ENCODE measurements at places on chromosomes 7 and 10.

DNA sequence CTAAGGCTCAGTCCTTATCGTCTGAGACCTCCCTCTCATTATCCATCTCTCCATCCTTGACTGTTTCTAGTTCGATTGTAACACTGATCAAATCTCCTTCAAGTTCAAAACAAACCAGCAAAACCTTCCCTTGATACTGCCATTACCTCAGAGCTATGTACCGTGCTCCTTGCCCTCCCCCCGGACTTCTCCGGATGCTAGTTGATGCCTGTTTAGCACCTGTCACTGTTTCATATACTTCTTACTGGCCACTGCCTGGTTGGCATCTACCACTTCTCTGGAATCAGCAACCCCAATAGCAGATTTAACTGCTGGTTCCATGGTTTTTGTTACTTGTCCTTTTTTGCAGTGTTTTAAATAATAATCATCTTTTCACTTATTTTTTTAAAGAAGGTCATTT is 64.1 kb downstream of the BMPR1A start:
- DNase-seq = no peak

GRCh38 chr7:37815671-37816371 is 32.6 kb upstream of the NME8 start:
- no peak for DNase-seq

DNA sequence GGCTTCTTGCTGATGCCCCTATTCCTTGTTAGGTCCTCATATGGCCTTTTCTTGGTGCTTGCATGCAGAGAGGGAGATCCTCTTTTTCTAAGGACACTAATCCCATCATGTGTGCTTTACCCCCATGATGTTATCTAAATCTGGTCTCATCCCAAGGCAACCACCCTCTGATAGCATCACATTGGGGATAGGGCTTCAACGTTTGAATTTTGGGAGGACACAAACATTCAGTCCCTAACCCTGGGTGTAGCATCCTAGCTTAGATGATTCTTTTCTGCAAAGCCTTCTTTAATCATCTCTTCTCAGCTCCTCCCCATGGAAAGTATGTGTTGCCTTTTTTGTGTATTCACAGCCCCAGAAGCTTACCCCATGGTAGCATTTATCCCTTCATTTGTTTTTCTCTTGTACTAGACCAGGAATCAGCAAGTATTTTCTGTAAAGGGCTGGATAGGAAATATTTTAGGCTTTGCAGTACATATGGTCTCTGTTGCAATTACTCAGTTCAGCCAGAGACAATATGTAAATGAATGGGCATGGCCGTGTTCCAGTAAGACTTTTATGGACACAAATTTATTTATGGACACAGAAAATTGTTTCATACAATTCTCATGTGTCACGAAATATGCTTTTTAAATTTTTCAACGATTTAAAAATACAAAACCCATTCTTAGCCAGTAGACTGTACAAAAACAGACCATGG is 101.5 kb upstream of the CSTF2T start:
- DNase-seq = no peak

DNA sequence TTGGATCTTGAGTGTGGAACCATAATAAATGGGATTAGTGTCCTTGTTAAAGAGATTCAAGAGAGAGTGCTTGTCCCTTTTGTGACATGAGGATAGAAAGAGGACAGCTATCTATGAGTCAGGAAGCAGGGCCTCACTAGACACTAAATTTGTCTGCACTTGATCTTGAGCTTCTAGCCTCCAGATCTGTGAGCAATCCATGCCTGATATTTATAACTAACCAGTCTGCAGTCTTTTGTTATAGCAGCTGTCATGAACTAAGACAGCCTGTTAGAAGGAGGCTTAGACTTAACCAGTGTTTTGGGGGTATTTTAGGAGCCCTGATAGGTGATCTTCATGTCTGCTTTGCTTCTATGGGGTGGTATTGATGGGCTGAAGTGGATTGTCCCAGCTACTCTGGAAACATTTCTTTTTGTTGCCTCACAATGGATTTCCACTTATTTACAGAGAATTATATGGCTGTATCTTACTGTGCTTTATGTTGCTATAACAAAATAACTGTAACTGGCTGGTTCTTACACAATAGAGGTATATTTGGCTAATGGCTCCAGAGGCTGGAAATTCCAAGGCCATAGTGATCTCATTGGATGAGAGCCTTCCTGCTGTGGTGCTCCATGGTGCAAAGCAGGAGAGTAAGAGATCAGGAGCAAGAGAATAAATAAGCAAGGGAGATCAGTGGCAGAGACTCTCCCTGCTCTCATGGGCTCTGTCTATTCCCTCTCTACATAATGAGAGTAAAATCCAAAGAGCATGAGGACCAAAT is 23.4 kb upstream of the AKR1C3 start:
- DNase-seq = no peak

- DNase-seq = no peak
These were observed 23.4 kb downstream of the MCMBP start for GRCh38 chr10:119849031-119849789.

DNA sequence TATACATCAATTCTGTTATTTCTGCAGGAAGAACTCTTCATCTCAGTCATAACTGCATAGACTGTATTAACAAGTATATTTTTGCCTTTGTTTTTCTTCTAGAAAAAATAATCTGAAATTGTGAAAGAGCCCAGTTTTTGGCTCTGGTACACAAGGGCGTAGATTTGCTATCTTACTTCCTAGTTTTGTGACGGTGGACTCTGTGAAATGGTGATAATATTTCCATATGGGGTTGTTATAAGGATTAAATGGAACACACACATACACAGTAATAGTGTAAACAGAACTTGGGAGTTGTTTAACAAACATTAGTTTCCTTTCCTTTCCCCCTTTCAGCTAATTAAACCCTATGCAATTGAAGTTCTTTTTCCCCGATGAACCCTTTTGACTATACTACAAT is 108.7 kb downstream of the MKLN1 start:
- no peak for DNase-seq

GRCh38 chr10:5511231-5511884 is 12.0 kb upstream of the CALML5 start:
- DNase-seq = no peak

DNA sequence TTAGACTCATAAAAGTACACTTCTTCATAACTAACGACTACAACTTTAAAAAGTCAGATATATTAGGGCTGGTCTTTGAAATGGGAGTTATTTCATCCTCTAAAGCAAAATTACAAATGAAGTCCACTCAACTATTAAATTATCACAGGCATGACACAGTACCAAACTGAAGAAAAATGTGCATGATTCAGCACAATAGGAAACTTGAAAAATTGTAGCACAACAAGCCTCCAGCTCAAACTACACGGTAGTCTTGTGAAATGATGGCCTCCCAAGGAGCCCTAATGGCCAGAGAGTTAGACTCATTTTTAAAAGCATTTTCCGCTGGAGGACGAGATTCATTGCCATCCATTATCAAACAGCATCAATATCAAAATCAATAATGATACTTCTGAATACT is 76.4 kb downstream of the MAGI2 start:
- DNase-seq = no peak

DNA sequence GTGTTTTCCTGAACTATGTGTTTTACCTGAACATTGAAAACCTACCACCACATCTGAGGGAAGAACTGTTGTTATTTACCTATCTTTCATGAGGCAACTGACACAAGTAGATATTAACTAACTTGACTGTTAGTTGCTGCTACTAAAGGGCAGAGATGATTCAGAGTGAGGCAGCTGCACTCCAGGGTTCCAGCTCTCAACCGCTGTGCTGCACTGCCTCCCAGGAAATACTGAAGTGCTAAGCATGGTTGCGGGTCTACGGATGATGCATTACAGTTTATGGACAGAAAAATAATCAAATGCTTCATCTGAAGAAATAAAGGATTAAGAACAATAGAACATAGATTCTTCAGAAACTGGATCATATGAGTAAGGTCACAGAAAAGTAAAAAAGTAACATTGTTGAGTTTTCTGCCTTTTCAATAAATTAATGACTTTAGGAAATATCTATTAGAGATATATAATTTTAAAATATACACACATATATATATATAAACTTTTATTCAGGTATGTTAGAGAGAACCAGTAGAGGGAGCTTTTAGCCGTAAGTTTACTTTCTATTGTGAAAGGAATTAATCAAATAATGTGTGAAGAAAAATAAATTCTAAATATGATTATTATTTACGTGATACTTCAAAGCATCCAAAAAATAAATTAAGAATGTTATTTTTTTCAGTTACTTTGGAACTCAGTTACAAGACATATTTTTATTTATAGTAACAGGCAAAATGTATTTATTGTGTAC is 620.0 kb downstream of the CNTNAP2 start:
- DNase-seq = no peak

GRCh38 chr7:54663603-54664234 is 95.3 kb downstream of the SEC61G start:
- DNase-seq = no peak

GRCh38 chr7:24755541-24756407 is 1.5 kb downstream of the GSDME start:
- no peak for DNase-seq

DNA sequence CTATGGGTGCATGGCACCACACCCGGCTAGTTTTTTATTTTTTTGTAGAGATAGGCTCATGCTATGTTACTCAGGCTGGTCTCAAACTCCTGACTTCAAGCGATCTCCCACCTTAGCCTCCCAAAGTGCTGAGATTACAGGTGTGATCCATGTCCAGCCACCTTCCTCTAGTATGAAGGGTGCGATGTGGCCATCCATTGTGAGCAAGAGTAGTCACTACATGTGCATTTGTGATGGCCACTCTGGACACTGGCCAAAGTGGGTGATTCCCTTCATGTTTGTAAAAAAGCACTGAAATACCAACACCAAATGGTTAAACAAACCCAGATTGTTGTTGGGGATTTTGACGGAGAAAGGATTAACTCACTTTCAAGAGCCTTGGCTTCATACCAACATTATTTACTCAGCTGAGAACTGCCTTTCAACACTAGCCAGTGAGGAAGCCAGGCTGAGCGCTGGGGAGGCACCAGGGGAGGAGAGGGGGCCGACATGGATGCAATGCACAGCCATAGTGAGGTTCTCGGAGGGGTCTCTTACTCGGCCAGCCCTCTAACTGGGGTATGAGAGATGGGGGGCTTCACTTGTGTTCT is 198.1 kb upstream of the LYZL2 start:
- no peak for DNase-seq

DNA sequence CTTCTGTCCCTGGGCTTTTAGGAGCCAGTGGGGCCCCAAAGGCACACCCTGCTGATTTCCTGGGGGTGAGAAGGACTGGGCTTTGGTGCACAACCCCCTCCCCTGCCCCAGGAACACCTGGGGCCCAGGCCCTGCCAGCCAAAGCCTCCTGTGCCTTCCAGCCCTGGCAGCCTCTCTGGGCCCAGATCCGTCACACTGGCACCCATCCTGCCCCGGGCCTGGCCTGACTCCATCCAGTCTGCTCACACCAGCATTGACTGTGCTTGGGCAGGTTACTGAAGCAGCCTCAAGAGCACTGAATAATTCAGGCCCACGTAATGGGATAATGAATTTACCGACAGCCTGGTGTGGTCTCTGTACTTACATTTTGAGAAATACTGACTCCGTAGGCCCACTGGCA is 12.0 kb upstream of the COMTD1 start:
- no peak for DNase-seq

GRCh38 chr7:21326921-21327320 is 101.0 kb upstream of the SP4 start:
- DNase-seq = no peak

GRCh38 chr10:36324831-36325230 is 682.7 kb upstream of the FZD8 start:
- DNase-seq = no peak

DNA sequence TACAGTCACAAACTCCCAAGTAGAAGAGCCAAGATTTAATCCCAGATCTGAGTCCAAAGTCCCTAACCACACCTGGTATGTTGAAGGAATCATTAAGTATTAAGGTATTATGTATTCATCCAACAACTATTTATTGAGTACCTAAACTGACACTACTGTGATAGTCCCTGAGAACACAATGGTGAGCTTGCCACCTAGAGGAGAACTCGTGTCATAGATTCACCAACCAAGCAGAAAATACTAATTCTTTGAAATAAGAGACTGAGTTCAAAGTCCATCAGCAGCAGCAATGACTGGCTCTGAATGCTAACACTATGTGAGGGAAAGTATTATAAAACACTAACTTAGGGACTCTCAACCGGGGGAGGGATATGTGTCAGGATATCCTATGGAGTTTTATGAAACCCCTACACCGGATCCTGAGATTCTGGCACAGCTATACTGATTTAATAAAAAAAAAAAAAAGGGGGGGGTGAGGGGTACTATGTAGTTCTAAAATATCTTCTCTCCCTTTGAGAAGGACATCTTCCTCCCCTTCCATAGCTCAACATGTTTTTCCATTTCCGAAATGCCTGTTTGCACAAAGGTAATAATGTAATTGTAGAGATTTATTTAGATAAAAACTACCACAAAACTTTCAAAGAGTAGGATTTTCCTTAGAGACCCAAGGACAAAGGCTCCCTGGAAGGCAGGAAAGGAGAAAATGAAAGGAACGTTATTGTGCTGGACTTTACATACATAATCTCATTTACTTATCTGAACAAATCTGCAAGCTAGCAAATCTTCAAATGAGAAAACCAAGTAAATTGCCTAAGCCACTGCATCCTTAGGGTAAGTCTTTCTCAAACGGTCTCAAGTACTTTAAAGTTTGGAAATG is 1.6 kb downstream of the NCOA4 start:
- DNase-seq = no peak

DNA sequence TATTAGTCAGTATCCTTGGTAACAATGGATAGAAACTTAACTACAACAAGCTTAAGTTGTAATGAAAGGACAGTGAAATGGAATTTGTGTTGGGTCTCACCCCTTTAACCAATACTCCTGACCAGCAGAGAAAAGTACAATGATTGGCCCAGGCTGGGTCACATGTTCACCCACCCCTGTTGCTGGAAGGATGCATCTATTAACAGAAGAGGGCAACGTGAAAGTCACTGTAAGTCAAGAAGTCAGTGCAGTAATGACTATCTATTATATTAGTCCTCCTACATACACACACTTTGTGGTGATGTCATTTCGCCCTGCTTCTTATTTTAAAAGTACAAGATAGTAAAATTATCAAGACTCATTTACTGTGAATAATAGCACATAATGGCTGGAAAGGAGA is 16.2 kb downstream of the PNLIPRP2 start:
- DNase-seq = no peak

DNA sequence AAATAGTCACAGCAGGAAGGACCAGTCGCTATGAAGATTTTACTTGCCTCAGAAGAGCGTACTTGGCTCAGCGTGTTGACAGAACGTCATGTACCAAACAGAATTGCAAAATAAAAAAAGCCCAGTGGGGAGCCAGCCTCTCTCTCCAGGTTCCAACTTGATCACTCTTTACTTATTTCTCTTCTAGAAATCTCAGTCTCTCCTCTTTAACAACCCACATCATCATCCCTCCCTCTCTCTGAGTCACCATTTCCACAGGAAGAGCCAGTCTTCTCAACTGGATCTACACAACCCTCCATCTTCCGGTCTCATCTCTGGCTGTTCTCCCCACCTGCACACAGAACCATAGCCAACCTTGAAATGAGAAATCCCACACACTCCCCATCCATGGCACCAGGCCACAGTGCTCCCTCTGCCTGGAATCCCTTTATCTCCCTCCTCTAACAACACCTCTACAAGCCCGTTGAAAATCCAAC is 718.3 kb downstream of the GRID1 start:
- no peak for DNase-seq

GRCh38 chr7:33444511-33444910 is 315.1 kb downstream of the BBS9 start:
- DNase-seq = no peak
